GM19239 (cell line): ENCODE measurements at places on chromosomes 16 and 17.

DNA sequence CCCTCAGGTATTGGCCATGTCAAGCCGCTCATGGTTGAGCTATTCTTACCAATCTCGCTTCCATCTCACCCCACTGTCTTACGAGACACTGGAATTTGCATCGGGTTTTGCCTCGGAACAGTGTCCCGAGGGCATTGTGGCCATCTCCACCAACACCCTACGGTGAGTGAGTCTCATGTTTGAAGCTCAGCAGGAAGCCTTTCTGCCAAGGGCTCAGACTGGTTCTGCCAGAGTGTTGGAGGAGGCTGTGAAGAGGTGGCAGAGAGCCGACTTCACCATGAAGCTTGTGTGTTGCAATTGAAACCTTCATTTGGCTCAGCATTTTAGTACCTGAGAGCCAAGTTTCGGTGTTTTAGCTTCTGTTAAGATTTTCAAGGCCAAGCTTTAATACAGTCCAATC is 38.0 kb downstream of the SF3B3 start:
- no peak for DNase-seq

GRCh38 chr17:66469890-66470289 is 167.5 kb downstream of the PRKCA start:
- DNase-seq = no peak

GRCh38 chr17:7440834-7441195 is 1.5 kb downstream of the FGF11 start:
- DNase-seq = no peak

GRCh38 chr16:53968454-53968853 is 264.5 kb downstream of the FTO start:
- DNase-seq = no peak

DNA sequence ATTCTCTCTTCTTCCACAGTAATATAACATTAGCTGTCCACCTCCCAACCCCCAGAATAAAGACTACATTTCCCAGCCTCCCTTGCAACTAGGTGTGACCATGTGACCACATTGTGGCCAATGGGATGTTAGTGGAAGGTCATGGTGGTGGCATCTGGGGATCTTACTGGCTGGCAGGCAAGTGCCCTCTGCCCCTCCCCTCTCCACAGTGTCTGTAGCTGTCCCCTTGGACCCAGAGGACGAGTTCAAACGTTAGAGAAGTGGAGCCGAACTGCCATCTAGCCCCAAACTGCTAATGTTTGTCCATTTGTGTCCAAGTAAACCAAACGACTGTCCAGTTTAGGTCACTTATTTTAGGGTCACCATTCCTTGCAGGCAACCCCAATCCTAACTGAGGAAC is 26.6 kb upstream of the KCNG4 start:
- peak; percentile 35 for DNase-seq

GRCh38 chr16:8797364-8798173 is at the start of the genes PMM2 and TMEM186:
Gene PMM2, plus strand, starts transcription at chr16:8797839. Its CDS starts 44 bp downstream, at chr16:8797883.
Gene TMEM186, minus strand, starts transcription at chr16:8797639. Its CDS starts 25 bp downstream, at chr16:8797614.
- DNase-seq = peak; percentile 95

GRCh38 chr17:48215583-48216139 is 108.1 kb downstream of the SNX11 start:
- peak; percentile 9 for DNase-seq

DNA sequence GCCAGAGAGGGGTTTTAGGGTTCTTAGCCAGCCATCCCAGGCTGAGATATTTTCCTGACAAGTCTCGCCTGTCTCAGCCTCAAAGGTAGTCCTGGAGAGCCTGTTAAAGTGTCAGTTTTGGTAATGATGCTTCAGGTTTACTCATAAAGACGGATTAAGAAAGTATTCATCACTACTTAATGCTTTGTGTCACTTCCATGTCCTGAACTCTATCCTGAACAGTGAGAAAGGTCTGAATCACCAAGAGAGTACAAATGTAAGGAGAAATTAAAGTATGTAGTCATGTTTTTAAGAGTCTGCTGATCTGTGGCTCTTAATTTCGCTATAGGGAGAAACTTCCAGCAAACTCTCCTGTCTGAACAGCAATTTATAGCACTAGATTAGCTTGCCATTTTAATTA is 14.0 kb downstream of the RPGRIP1L start:
- no peak for DNase-seq

DNA sequence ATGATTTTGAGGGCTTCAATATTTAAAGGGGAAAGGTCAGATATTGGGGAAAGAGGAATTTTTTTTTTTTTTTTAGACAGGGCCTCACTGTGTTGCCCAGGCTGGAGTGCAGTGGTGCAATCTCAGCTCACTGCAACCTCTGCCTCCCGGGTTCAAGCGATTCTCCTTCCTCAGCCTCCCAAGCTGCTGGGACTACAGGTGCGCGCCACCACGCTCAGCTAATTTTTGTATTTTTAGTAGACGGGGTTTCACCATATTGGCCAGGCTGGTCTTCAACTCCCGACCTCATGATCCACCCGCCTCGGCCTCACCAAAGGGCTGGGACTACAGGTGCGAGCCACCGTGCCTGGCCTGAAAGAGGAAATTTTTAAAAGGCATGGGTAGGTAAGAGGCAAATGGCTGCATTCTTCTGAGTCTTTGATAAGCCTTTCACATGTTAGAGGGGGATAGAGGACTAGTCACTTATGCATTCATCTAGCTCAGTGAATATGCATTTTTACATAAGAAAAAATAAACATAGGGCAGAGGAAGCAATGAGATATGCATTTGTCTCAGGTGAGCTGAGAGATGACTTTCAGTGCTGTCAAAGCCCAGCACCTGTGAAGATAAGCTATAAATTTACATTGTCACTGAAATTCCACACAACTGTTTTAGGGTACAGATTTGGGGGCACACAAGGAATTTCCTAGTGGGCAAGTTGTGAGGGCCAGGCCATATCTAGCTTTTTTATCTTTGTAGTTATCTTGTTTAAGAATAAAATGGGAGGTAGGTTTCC is 1.1 kb upstream of the FCSK start:
- DNase-seq = no peak

DNA sequence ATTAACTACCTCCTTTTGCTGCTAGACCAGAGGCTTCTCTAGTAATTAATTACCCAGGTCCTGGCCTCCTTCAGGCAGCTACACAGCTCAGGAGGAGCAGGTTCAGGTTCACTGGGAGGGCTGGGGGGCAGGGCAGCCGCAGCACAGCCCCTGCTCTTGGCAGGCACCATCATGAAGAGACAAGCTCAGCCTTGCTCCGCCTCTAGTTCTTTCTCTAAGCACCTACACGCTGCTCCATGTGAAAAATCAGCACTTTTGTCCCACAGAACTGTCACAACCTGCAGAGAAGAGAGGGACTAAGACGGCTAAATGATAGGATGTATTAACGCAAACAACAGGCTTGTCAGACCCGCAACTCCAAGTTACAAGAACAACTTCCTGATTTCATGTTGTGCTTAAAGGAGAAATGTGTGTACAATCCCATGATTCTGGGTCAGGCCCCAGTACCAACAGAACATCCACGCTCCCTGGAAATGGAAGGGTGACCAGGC is 53.4 kb downstream of the GRB2 start:
- no peak for DNase-seq

- peak; percentile 65 for DNase-seq
Measured at GRCh38 chr17:29111816-29112499, 68.2 kb downstream of the MYO18A start.

DNA sequence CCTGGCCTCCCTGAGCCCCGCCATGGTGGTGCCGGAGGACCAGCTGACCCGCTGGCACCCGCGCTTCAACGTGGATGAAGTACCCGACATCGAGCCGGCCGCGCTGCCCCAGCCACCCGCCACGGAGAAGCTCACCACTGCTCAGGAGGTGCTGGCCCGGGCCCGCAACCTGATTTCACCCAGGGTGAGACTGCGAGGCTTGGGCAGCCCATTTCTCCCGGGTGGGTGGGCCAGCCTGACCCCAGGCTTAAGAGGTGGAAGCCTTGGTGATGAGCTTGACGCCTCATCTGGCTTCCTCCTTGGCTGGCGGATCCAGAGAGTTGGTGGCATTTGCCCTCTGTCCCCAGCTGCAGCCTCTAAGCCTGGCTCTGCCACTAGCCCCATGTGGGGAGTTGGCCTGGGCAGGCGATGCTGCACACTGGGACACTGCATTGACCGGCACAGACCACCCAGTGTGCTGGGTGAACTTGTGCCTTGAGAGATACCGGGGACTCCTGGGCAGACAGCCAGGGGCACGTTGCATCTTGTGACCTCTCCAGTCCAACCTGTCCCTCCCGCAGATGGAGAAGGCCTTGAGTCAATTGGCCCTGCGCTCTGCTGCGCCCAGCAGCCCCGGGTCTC is 3.0 kb downstream of the CDT1 start:
- no peak for DNase-seq
